Kidney epithelial cell (primary cell): ENCODE measurements at places on chromosomes 1 and 21. TPM values are rescaled to one million over a fixed set of nuclear protein-coding genes. Genes with fewer than 3 reads are reported as not detected.

Gene S100A6
- total RNA-seq = 754 and 920 TPM in 2 replicates

Gene LIN28A
- total RNA-seq = not detected in 2 replicates

Gene CLDN17
- not detected in 2 replicates for total RNA-seq

Gene NGF
- 2.9 and 3.4 TPM in 2 replicates for total RNA-seq

Gene SYPL2
- 0.14 and 1.2 TPM in 2 replicates for total RNA-seq

Gene CD244
- total RNA-seq = not detected in 2 replicates

Gene KIAA1614
- total RNA-seq = 7.2 and 10.2 TPM in 2 replicates

Gene FAM177B
- not detected in 2 replicates for total RNA-seq

Gene SYNC
- 2.7 and 3.8 TPM in 2 replicates for total RNA-seq

Gene CFHR2
- total RNA-seq = not detected in 2 replicates

Gene RORC
- 0.17 TPM in 1 of 2 replicates, not detected in the other for total RNA-seq

Gene SLC25A34
- total RNA-seq = 0.25 and 0.34 TPM in 2 replicates

Gene FMOD
- 0.62 and 0.79 TPM in 2 replicates for total RNA-seq

Gene RHOU
- 1.0 and 1.2 TPM in 2 replicates for total RNA-seq

Gene S100A9
- total RNA-seq = 35.3 and 55.9 TPM in 2 replicates

Gene CEP104
- total RNA-seq = 34.4 and 47.3 TPM in 2 replicates

Gene DNALI1
- total RNA-seq = 8.7 and 12.9 TPM in 2 replicates

Gene NDUFS5
- total RNA-seq = 318 and 403 TPM in 2 replicates

Gene ZBTB40
- 16.3 and 19.0 TPM in 2 replicates for total RNA-seq

Gene RBBP4
- 216 and 245 TPM in 2 replicates for total RNA-seq

Gene LCK
- total RNA-seq = 6.2 and 10.3 TPM in 2 replicates

Gene SLC6A9
- total RNA-seq = 20.1 and 22.4 TPM in 2 replicates

Gene LMX1A
- total RNA-seq = not detected in 2 replicates

Gene PRAMEF15
- total RNA-seq = not detected in 2 replicates

Gene TMED5
- total RNA-seq = 58.5 and 64.6 TPM in 2 replicates

Gene SMIM11
- 2.5 and 36.4 TPM in 2 replicates for total RNA-seq

Gene KRTAP10-9
- total RNA-seq = not detected in 2 replicates

Gene CAMK2N1
- 39.8 and 42.6 TPM in 2 replicates for total RNA-seq

Gene SELENOF
- 186 and 190 TPM in 2 replicates for total RNA-seq

Gene IGSF9
- total RNA-seq = 1.7 and 1.9 TPM in 2 replicates

Gene KCNA2
- not detected in 2 replicates for total RNA-seq

Gene OR2W3
- total RNA-seq = 1.0 and 1.8 TPM in 2 replicates

Gene FBXO28
- 39.2 and 42.9 TPM in 2 replicates for total RNA-seq

Gene PTPN14
- 30.7 and 37.4 TPM in 2 replicates for total RNA-seq
